ENCODE measurements at places on chromosomes 5 and 9. TPM values are rescaled to one million over a fixed set of nuclear protein-coding genes. Genes with fewer than 3 reads are reported as not detected.
A peak's percentile ranks its signal among the peaks of the same experiment; 100 is the strongest.

- DNase-seq, result no peak
- no peak overlapping the region for H3K27ac ChIP-seq
- no peaks in the 10 kb centered on the region for H3K36me3 ChIP-seq
- no peaks in the 10 kb centered on the region for H3K27me3 ChIP-seq
- H3K4me3 ChIP-seq, result no peak overlapping the region
- H3K4me1 ChIP-seq, result no peaks in the 10 kb centered on the region
Observed at GRCh38 chr5:59446356-59446755, 447.2 kb downstream of the PDE4D start.

GRCh38 chr9:136001231-136001630 lies 40.1 kb upstream of the UBAC1 start:
- H3K4me1 ChIP-seq, result peaks cover 18% of the 10 kb centered on the region
- H3K36me3 ChIP-seq, result no peaks in the 10 kb centered on the region
- peak; percentile 73 for DNase-seq
- no peaks in the 10 kb centered on the region for H3K27me3 ChIP-seq
- H3K4me3 ChIP-seq, result no peak overlapping the region

- DNase-seq, result no peak
- H3K27me3 ChIP-seq, result no peaks in the 10 kb centered on the region
Observed at GRCh38 chr5:103244398-103244797, 14.2 kb upstream of the MACIR start.

DNA sequence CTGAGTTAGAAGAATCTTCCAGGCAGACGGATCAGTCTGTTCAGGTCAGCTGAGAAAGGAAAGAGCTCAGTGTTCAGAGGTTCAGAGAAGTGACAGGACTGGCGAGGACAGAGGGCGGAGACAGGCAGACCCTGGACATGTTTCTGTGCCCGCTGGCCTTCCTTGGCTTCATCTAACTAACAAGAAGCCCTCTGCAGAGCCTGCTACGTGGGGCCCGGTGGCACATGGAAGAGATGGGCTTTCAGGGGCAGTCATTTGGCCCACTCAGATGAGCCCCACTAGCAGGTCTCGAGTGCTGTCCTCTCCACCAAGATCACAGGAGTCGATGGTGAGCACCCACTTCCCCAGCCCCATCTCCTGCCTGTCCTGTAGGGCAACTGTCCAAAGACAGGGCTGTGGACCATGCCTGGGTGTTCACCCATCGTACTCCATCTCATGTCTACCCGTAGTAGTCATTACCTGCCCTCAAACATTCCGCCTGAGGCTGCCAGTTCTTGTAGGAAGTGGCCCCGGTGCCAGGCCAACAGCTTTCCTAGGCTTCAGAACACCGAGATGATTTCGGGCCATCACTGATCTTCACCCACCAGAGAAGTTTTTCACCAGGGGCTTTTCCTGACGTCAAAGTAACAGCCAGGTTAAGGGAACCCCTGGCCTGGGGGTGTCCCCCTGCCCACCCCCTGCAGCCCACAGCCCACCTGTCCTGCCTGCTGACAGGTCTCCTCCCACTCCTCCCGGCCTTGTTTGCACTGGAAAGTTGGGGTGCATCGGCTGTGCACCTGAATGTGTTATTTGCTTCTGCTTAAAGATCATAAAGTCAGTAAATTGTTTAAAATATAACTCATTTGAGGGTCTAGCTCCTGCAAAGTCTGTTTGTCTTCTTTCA lies 14.0 kb downstream of the IRX2 start:
- H3K4me3 ChIP-seq, result no peak overlapping the region
- DNase-seq, result no peak
- no peak overlapping the region for H3K27ac ChIP-seq
- no peaks in the 10 kb centered on the region for H3K4me1 ChIP-seq

DNA sequence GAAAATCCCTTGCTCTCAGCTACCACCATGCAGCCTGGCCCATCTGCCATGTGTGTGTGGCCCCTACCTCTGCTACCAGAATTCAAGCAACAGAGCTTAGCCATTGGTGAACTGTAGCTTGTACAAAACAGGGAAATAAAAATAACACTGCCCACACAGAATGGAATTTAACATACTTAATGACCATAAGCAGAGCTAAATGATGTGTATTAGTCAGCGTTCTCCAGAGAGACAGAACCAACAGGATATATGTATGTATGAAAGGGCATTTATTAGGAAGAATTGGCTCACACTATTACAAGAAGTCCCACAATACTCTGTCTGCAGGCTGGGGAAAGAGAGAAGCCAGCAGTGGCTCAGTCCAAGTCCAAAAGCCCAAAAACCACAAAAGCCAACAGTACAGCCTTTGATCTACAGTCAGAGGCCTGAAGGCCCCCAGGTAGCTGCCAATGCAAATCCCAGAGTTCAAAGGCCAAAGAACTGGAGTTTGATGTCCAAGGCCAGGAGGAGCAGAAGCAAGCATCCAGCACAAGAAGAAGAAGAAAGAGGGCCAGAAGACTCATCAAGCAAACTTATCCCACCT lies 318.8 kb downstream of the DNAH5 start:
- no peaks in the 10 kb centered on the region for H3K4me1 ChIP-seq
- H3K4me3 ChIP-seq, result no peak overlapping the region
- H3K27ac ChIP-seq, result no peak overlapping the region
- H3K27me3 ChIP-seq, result no peaks in the 10 kb centered on the region
- no peaks in the 10 kb centered on the region for H3K36me3 ChIP-seq

The ORM2 gene
- not detected for total RNA-seq

GRCh38 chr5:105762728-105763127 lies 1908.0 kb downstream of the EFNA5 start:
- H3K4me3 ChIP-seq, result no peak overlapping the region
- DNase-seq, result no peak
- no peak overlapping the region for H3K27ac ChIP-seq
- H3K36me3 ChIP-seq, result no peaks in the 10 kb centered on the region
- H3K27me3 ChIP-seq, result no peaks in the 10 kb centered on the region
- no peaks in the 10 kb centered on the region for H3K4me1 ChIP-seq

GRCh38 chr5:168481330-168481788 lies 4.9 kb upstream of the RARS1 start:
- H3K27ac ChIP-seq, result no peak overlapping the region
- H3K36me3 ChIP-seq, result no peaks in the 10 kb centered on the region
- H3K4me1 ChIP-seq, result peaks cover 6% of the 10 kb centered on the region

DNA sequence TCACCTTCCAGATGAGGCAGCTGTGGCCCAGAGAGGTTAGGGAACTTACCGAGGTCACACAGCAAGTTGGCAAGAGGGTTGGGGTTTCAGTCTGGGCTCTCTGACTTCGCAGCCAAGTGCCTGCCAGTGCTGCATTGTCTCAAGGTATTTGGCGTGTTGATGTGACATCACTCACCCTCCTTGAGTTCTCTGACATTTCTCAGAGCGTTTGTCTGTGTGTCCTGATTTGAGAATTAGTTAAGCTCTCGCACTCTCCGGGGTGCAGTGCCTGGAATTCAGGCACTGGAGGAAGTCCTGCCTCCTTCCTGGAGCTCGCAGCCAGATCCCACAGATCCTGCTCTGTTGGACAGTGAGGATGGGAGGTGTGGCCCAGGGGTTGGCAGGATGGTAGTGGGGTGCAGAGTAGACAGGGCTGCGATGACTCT lies 25.7 kb downstream of the WWC1 start:
- peaks cover 7% of the 10 kb centered on the region for H3K4me1 ChIP-seq
- DNase-seq, result no peak
- H3K27me3 ChIP-seq, result no peaks in the 10 kb centered on the region
- no peaks in the 10 kb centered on the region for H3K36me3 ChIP-seq
- no peak overlapping the region for H3K27ac ChIP-seq

GRCh38 chr9:33447799-33448553 lies 583 bp upstream of the AQP3 start:
- H3K27me3 ChIP-seq, result no peaks in the 10 kb centered on the region
- peak; percentile 36 for DNase-seq
- no peaks in the 10 kb centered on the region for H3K36me3 ChIP-seq
- peak overlapping the region; percentile 64 for H3K4me3 ChIP-seq
- H3K4me1 ChIP-seq, result peaks cover 20% of the 10 kb centered on the region

GRCh38 chr5:66629446-66629845 lies 33.3 kb downstream of the MAST4 start:
- DNase-seq, result peak; percentile 8
- H3K27ac ChIP-seq, result no peak overlapping the region
- H3K4me1 ChIP-seq, result no peaks in the 10 kb centered on the region

- H3K36me3 ChIP-seq, result no peaks in the 10 kb centered on the region
- H3K27ac ChIP-seq, result no peak overlapping the region
- H3K27me3 ChIP-seq, result no peaks in the 10 kb centered on the region
- no peaks in the 10 kb centered on the region for H3K4me1 ChIP-seq
- no peak for DNase-seq
Observed at GRCh38 chr5:164708831-164709230, 1203.4 kb downstream of the MAT2B start.

The ADAMTS6 gene
- total RNA-seq, result 6.0 TPM

DNA sequence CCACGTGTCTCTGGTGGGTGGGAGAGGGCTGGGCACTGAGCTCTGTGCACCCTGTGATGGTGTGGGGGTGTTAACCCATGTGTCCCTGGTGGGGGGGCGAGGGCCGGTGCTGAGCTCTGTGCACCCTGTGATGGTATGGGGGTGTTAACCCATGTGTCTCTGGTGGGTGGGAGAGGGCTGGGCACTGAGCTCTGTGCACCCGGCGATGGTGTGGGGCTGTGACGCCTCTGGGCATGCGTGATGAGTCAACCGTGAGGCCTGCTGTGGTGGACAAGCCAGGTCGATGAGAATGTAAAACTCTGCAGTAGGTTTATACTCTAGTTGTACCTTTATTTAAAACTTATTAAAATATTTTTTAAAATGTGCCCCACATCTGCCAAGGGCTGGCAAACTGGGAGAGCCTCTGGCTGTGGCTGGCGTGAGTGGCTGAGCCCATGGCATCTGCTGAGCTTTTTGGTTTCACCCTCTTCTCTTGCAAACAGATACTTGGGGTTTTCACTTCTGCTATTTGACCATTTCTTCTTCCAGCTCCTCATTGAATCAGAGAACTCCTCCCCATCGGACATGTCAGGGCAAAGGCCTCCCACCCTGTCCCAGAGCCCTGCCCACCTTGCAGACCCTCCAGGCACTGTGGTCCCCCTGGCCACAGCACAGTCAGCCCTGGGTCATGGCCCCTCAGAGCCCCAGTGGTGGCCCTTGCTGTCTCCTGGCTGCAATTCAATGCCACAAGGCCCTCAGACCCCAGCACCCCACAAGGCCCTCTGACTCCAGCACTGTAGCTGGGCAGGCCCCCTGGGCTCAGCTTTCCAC lies 18.5 kb upstream of the EXOC3 start:
- H3K36me3 ChIP-seq, result no peaks in the 10 kb centered on the region
- no peak for DNase-seq
- H3K27ac ChIP-seq, result no peak overlapping the region
- H3K4me3 ChIP-seq, result no peak overlapping the region

DNA sequence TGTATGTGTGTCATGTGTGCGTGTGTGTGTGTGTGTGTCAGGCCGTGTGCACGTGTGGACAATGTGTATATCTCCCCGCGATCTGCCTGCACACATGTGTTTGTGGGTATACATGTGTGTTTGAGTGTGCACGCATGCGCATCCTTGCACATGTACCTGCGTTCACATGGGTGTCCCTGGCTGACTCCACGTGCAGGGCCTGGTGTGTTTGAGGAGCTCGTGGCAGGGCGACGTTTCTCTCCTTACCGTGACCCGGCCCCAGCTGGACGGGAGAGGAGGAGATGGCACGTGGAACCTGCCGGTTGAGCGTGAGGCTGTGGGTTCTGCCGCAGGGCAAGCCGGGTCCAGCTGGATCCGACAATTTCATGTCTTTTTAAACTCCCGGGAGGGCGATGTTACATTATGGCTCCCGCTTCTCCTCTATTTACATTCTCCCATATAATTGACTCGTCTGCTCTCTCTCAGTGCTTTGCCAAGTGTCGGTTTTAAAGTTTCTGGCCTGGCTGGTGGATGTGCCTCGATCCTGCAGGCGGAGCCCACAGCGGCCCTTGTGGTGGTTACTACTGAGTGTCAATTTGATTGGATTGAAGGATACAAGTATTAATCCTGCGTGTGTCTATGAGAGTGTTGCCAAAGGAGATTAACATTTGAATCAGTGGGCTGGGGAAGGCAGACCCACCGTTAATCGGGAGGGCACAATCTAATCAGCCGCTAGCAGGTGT lies 5.9 kb downstream of the COL5A1 start:
- peaks cover 20% of the 10 kb centered on the region for H3K4me1 ChIP-seq
- no peak for DNase-seq
- H3K27me3 ChIP-seq, result no peaks in the 10 kb centered on the region
- no peak overlapping the region for H3K4me3 ChIP-seq
- no peak overlapping the region for H3K27ac ChIP-seq

GRCh38 chr5:73911761-73912393 lies 285.9 kb downstream of the ARHGEF28 start:
- no peaks in the 10 kb centered on the region for H3K27me3 ChIP-seq
- peaks cover 29% of the 10 kb centered on the region for H3K4me1 ChIP-seq
- no peaks in the 10 kb centered on the region for H3K36me3 ChIP-seq
- DNase-seq, result no peak
- H3K27ac ChIP-seq, result peak overlapping the region; percentile 49

The OR1Q1 gene
- not detected for total RNA-seq

The ANKRD34B gene
- total RNA-seq, result 2.9 TPM

DNA sequence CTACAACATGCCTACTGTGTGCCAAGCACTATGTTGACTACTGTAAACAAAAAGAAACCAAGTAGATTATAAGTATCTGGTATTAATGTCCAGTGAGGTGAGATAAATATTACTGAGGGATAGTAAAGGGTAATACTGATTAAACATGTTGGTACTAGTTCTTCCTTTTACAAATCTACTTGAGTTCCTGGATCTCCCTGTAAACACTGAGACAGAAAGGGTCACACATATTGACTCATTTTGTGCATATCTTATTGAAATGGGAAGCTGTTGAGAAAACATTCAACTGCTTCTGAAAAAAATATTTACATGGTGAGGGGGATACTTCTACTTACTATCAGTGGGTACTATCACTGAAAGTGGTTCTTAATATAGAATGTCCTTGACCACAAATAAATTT lies 24.3 kb downstream of the EFNA5 start:
- H3K27ac ChIP-seq, result no peak overlapping the region
- no peaks in the 10 kb centered on the region for H3K27me3 ChIP-seq
- H3K36me3 ChIP-seq, result no peaks in the 10 kb centered on the region
- no peak for DNase-seq

DNA sequence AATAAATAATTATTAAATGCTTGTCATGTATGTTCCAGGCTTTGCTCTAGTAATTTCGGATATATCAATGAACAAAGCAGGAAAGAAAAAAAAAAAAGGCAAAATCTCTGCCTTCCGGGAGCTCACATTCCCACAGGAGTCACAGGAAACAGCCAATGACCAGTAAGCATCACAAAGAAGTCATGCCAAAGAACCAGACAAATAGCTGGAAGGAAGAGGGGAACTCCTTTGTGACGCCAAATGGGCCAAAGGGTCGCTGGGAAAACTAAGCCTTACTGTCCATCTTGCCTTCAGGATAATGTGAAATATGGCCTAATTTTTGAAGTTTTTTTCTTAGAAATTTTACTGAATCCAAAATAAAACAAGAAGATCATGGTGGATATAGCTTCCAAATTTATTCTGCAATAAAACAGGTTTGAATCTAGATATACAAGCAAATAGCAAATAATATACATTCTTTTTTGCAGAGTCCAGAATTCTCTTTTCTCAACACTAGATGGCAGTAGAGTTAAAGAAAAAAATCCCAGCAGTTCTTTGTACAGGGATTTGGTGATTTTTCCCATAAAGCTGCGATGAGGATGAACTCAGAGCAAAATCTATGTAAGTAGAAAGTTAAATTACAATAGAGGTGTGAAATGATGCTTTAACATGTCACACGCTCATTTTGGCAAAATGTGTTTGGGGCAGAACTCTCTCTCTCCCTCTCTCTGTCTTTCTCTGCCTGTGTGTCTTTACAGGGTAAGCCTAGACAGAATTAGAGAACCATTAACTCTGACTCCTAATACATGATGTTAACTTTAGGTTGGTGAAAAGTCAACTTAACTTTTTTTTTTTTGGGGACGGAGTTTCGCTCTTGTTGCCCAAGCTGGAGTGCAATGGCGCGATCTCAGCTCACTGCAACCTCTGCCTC lies 60.0 kb upstream of the TUT7 start:
- H3K4me1 ChIP-seq, result no peaks in the 10 kb centered on the region
- no peaks in the 10 kb centered on the region for H3K27me3 ChIP-seq
- H3K27ac ChIP-seq, result no peak overlapping the region
- no peak overlapping the region for H3K4me3 ChIP-seq
